H1 (cell line): ENCODE measurements at places on chromosomes 16 and 17.

DNA sequence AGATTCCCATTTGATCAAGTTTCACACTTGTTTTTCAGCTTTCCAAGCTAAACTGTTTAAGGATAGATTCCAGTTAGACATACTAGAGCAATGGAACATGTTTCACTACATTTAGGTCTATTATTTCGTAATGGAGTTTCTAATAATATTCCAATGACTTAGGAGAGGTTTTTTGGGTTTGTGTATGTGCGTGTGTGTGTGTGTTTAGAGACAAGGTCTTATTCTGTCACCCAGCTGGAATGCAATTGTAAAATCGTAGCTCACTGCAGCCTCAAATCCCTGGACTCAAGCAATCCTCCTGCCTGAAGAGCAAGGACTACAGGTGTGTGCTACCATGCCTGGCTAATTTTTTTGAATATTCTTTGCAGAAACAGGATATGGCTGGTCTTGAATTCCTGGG lies 426.3 kb downstream of the ZFHX3 start:
- H3K4me3 ChIP-seq: no peak overlapping the region
- H3K36me3 ChIP-seq: no peaks in the 10 kb centered on the region; the same call in 1 of the 2 replicates
- H3K27me3 ChIP-seq: peaks cover 1% of the 10 kb centered on the region
- H3K27ac ChIP-seq: no peak overlapping the region
- no peaks in the 10 kb centered on the region for H3K4me1 ChIP-seq

DNA sequence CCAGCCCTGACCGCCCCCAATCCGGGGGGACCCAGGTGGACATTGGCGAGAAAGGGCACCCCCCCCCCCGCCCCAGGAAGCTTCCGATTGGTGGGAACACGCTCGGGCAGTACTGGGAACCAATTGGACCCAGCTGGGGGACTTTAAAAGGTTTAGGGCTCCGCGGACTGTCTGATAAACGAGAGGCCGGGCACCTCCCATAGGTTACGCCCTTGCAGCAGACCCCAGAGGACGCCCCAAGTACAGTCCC lies 245 bp downstream of the TMEM256 start:
- no peaks in the 10 kb centered on the region for H3K36me3 ChIP-seq
- H3K27me3 ChIP-seq: no peaks in the 10 kb centered on the region; the same call in 1 of the 2 replicates
- no peak for DNase-seq

- H3K27ac ChIP-seq: no peak overlapping the region
- no peak for DNase-seq
- H3K4me1 ChIP-seq: no peaks in the 10 kb centered on the region; the same call in 1 of the 2 replicates
- no peaks in the 10 kb centered on the region for H3K27me3 ChIP-seq
- H3K4me3 ChIP-seq: no peak overlapping the region
Observed at GRCh38 chr16:5024632-5025031, 9.1 kb downstream of the NAGPA start.

DNA sequence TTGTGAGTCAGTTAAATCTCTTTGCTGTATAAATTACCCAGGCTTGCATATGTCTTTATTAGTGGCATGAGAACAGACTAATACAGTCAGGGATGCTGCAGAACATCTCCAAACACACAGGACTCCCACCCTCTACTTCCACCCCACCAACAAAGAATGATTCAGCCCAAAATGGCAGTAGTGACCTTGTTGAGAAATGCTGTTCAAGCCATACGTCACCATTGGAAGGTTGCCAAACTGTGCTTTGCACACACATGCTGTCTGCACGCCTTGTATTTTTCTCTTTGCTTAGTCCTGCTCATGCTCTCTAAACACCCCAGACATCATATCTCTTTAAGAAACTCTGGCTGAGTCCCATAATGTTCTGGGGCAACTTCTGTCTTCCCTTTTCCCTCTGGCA lies 589.6 kb downstream of the WWOX start:
- no peak for DNase-seq
- H3K36me3 ChIP-seq: no peaks in the 10 kb centered on the region
- no peak overlapping the region for H3K4me3 ChIP-seq
- no peaks in the 10 kb centered on the region for H3K4me1 ChIP-seq

GRCh38 chr16:85331688-85332087 lies 219.4 kb upstream of the CIBAR2 start:
- no peak for DNase-seq
- H3K36me3 ChIP-seq: no peaks in the 10 kb centered on the region
- H3K4me1 ChIP-seq: peaks cover 39% of the 10 kb centered on the region
- H3K27me3 ChIP-seq: peaks cover 56% of the 10 kb centered on the region
- H3K4me3 ChIP-seq: no peak overlapping the region

- no peak overlapping the region for H3K27ac ChIP-seq
- H3K4me1 ChIP-seq: no peaks in the 10 kb centered on the region
- no peak for DNase-seq
- no peaks in the 10 kb centered on the region for H3K36me3 ChIP-seq
- H3K27me3 ChIP-seq: no peaks in the 10 kb centered on the region
Observed at GRCh38 chr16:87259431-87259830, 57.8 kb downstream of the C16orf95 start.

DNA sequence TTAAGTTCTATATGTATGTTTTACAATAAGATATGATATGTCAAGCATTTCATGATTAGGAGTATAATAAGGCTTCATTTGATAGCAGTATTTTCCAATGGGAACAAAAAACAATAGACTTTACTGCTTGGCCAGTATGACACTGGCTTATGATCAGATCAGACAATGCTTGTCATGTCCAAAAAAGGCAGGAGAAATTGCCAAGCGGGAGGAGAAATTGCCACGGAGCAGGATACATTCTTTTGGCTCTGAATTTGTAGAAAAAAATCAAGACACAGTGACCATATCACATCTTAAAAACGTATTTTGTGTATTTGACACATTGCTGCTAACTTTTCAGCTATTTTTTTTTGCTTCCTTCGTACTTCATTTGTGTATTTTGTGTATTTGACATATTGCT lies 404.1 kb downstream of the CNTNAP4 start:
- H3K27ac ChIP-seq: no peak overlapping the region
- H3K36me3 ChIP-seq: no peaks in the 10 kb centered on the region
- H3K4me1 ChIP-seq: no peaks in the 10 kb centered on the region
- DNase-seq: no peak
- no peaks in the 10 kb centered on the region for H3K27me3 ChIP-seq

DNA sequence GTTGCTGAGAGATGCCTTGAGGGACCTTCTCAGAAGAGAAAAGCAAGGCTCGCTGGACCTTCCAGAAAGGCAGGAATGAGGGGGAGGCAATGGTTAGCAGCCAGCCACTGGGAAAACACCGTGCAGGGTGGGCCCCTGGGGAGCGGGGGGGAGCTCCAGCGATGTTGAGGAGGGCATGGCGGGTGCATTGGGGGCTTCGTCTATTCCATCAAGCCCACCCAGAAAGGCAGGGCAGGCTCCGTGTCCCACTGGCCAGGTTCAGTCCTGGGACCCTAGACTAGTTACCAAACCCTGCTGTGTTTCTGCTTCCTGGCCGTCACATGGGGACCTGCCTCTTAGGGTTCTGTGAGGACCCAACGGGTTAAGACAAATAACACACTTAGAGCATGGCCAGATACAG lies 64.6 kb downstream of the AXIN2 start:
- no peaks in the 10 kb centered on the region for H3K36me3 ChIP-seq
- H3K27me3 ChIP-seq: no peaks in the 10 kb centered on the region; the same call in 1 of the 2 replicates
- DNase-seq: no peak
- H3K27ac ChIP-seq: no peak overlapping the region

- H3K27me3 ChIP-seq: no peaks in the 10 kb centered on the region
- no peak for DNase-seq
- no peak overlapping the region for H3K27ac ChIP-seq
- peaks cover 9% of the 10 kb centered on the region; the same call in 1 of the 2 replicates for H3K4me1 ChIP-seq
- no peak overlapping the region for H3K4me3 ChIP-seq
- H3K36me3 ChIP-seq: no peaks in the 10 kb centered on the region
Observed at GRCh38 chr17:45384047-45384788, 48.5 kb downstream of the ARHGAP27 start.

- no peaks in the 10 kb centered on the region for H3K27me3 ChIP-seq
- no peak for DNase-seq
- peaks cover 15% of the 10 kb centered on the region for H3K4me1 ChIP-seq
- no peak overlapping the region for H3K4me3 ChIP-seq
Observed at GRCh38 chr16:51757505-51757904, 606.4 kb upstream of the SALL1 start.

DNA sequence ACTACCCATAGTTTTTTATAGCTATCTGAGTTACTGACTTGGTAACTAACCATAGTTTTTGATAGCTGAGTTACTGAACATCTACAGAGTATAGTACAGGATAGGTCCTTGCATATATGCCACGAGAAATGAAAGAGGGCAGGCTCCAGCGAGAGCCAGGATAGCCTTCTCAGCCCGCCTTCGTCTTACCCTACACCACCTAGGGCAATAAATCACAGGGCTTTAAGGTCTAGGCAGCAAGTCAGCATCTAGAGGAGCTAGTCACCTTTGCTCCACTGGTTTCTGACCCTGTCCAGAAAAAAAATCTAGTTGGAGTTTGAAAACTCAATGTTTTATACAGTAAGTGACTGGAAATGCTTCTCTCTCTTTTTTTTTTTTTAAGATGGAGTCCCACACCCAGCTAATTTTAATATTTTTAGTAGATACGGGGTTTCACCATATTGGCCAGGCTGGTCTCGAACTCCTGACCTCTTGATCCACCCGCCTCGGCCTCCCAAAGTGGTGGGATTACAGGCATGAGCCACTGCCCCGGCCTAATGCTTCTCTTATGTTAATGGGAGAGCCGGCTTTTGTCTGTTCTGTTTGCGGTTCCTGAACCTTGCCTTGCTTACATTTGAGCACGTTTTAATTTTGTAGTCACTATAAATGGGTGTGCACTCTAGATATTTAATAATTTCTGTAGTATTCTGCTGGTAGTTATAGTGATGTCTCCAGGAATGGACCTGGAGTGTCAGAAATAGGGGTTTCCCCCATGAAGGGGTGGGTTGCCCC lies 2.8 kb downstream of the BFAR start:
- peak overlapping the region; percentile 76; the same call in 1 of the 2 replicates for H3K27ac ChIP-seq
- peaks cover 15% of the 10 kb centered on the region for H3K4me1 ChIP-seq
- peaks cover 7% of the 10 kb centered on the region for H3K36me3 ChIP-seq
- H3K4me3 ChIP-seq: no peak overlapping the region
- no peak for DNase-seq

DNA sequence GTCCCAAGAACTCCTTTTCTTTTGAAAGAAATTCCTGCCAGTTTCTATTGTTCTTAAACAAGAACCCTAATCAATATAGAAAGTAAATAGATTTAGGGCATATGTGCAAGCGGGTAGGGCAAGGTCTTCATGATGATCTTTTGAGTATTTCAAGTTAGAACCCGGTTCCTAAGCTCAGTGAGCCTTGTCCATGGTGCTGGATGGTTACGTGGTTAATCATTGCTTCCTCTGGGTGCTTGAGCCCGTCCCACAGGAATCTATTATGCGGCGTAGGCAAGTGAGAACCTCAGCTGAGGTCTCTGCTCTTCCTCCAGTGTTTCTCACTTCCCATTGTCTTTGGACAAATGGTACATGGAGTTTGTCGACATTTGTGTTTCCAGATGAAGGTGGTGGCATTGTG lies 580.8 kb upstream of the EEF2KMT start:
- no peak overlapping the region for H3K27ac ChIP-seq
- peak; percentile 66 for DNase-seq
- H3K4me1 ChIP-seq: no peaks in the 10 kb centered on the region
- H3K36me3 ChIP-seq: no peaks in the 10 kb centered on the region
- H3K27me3 ChIP-seq: no peaks in the 10 kb centered on the region

DNA sequence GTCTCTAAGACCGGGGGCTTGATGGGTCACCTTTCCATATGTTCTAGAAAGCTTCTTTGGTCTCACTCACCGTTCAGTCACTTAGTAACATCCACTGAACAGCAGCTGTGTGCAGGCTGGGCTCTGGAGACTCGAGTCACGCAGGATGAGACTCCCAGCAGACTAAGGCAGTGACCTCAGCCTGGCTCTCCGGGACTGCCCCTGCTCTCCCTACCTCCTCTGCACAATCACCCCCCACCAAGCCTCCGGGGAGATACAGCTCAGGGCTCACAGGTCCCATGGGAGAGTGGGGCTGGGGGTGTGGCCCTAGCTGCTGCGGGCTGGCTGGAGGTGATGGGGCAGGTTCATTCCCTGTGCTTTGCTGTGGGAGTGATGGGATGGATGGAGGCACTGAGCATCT lies 14.1 kb downstream of the FLYWCH2 start:
- no peaks in the 10 kb centered on the region for H3K27me3 ChIP-seq
- H3K4me3 ChIP-seq: no peak overlapping the region
- H3K36me3 ChIP-seq: no peaks in the 10 kb centered on the region
- no peak overlapping the region for H3K27ac ChIP-seq
- DNase-seq: no peak

DNA sequence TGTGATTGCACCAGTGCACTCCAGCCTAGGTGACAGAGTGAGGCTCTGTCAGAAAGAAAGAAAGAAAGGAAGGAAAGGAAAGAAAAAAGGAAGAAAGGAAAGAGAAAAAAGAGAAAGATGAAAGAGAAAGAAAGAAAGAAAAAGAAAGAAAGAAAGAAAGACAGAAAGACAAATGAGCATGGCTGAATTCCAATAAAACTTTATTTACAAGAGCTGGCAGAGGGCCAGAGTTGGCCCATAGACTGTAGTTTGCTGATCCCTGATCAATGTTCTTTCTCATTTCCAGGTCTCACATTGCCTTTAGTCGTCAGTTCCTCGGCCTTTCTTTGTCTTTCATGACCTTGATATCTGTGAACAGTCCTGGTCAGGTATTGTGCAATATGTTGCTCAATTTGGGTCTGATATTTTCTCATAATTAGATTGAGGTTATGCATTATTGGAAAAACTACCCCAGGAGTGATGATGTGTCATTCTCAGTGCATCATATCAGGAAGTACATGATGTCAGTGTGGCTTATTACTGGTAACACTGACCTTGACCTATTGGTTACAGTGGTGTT lies 68.5 kb upstream of the MED9 start:
- DNase-seq: no peak
- no peaks in the 10 kb centered on the region for H3K4me1 ChIP-seq
- no peak overlapping the region for H3K4me3 ChIP-seq
- no peak overlapping the region for H3K27ac ChIP-seq

DNA sequence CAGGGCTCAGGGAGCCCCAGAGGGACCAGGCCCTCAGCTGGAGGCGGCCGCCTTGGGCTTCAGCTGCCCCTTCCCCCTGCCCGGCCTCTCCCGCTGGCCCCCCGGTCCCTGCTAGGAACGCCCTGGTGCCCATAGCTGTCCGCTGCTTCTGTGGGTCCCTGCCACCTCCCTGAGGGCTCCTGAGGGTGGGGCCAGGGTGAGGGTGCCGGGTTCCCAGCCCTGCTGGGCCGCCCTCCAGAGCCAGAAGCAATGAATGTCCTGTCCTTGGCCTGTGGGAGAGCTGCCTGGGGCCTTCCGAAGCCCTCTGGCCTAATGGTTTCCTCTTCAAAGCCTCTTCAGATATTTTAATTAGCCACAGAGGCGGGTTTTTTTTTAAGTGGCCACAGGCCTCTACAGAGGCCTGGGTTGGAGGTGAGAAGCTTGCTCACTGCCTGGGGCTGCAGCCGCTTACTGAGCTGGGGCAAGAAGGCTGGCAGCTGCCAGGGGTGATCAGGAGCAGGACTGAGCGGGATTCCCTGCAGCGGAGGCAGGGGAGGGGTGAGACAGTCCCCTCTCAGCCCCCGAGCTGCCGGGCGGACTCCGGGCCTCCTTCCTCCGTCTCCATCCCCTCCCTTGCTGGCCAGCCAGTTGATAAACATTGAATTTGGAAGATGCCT lies 9.9 kb downstream of the CENPX start:
- no peak overlapping the region for H3K27ac ChIP-seq
- no peaks in the 10 kb centered on the region for H3K27me3 ChIP-seq
- no peaks in the 10 kb centered on the region; the same call in 1 of the 2 replicates for H3K36me3 ChIP-seq
- no peak overlapping the region for H3K4me3 ChIP-seq

- H3K27ac ChIP-seq: no peak overlapping the region
- H3K36me3 ChIP-seq: no peaks in the 10 kb centered on the region
- no peak for DNase-seq
- H3K4me1 ChIP-seq: no peaks in the 10 kb centered on the region
Observed at GRCh38 chr17:21676281-21677111, 15.8 kb upstream of the KCNJ18 start.
